ENCODE measurements at places on chromosomes 12 and 14. TPM values are rescaled to one million over a fixed set of nuclear protein-coding genes. Genes with fewer than 3 reads are reported as not detected.

- peak overlapping the region; percentile 0 for H3K27ac ChIP-seq
- H3K4me1 ChIP-seq: no peaks in the 10 kb centered on the region
- no peaks in the 10 kb centered on the region for H3K27me3 ChIP-seq
- H3K36me3 ChIP-seq: no peaks in the 10 kb centered on the region
- no peak overlapping the region for H3K4me3 ChIP-seq
These were observed 58.3 kb upstream of the NR2C1 start for GRCh38 chr12:95131589-95132340.

DNA sequence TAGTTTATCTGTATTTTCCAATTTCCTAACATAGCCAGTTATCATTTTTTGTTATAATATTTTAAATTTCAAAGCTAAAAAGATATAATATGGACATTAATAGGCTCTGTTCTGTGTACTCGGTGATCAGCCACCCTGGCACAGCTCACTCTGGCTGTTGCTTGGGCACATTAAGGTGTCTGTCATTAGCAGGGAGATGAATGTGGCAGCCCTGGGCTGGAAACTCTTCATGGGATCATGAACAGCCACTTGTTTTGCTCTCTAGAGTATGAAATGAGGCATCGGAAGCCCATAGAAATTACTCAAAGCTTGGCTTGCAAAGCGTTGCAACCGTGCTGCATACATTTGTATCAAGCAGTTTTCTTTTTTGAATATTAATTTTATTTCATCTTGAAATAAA lies 233.2 kb downstream of the DACT1 start:
- no peak overlapping the region for H3K27ac ChIP-seq
- no peak for DNase-seq
- H3K4me3 ChIP-seq: no peak overlapping the region
- no peaks in the 10 kb centered on the region for H3K27me3 ChIP-seq

GRCh38 chr14:53549956-53550355 lies 396.8 kb upstream of the DDHD1 start:
- DNase-seq: no peak
- no peak overlapping the region for H3K27ac ChIP-seq
- no peaks in the 10 kb centered on the region for H3K27me3 ChIP-seq
- H3K4me1 ChIP-seq: no peaks in the 10 kb centered on the region
- H3K4me3 ChIP-seq: no peak overlapping the region
- H3K36me3 ChIP-seq: no peaks in the 10 kb centered on the region

DNA sequence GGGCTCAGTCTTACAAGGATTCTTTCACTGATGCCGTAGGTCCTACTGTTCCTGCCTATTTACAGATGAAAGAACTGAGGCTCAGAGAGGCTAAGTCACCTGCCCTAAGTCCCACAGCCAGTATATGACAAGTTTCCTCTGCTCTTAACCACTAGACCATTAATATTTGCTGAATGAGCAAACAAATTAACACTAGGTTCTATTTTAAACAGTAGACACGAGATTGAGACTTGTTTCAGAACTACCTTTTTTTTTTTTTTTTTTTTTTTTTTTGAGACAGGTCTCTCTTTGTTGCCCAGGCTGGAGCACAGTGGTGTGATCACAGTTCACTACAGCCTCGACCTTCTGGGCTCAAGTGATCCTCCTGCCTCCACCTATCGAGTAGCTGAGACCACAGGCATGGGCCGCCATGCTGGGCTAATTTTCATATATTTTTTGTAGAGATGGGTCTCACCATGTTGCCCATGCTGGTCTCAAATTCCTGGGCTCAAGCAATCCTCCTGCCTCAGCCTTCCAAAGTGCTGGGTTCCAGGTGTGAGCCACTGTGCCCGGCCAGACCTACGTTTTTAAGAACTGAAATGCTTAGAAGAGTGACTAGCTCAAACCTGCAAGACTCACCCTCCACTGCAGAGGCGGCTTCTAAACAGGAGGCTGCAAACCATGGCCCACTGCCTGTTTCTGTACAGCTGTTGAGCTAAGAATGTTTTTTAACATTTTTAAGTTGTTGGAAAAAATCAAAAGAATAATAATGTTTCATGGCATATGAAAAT lies 12.9 kb downstream of the SYNE3 start:
- H3K4me1 ChIP-seq: peaks cover 72% of the 10 kb centered on the region
- no peak for DNase-seq
- H3K27ac ChIP-seq: no peak overlapping the region
- no peaks in the 10 kb centered on the region for H3K36me3 ChIP-seq

DNA sequence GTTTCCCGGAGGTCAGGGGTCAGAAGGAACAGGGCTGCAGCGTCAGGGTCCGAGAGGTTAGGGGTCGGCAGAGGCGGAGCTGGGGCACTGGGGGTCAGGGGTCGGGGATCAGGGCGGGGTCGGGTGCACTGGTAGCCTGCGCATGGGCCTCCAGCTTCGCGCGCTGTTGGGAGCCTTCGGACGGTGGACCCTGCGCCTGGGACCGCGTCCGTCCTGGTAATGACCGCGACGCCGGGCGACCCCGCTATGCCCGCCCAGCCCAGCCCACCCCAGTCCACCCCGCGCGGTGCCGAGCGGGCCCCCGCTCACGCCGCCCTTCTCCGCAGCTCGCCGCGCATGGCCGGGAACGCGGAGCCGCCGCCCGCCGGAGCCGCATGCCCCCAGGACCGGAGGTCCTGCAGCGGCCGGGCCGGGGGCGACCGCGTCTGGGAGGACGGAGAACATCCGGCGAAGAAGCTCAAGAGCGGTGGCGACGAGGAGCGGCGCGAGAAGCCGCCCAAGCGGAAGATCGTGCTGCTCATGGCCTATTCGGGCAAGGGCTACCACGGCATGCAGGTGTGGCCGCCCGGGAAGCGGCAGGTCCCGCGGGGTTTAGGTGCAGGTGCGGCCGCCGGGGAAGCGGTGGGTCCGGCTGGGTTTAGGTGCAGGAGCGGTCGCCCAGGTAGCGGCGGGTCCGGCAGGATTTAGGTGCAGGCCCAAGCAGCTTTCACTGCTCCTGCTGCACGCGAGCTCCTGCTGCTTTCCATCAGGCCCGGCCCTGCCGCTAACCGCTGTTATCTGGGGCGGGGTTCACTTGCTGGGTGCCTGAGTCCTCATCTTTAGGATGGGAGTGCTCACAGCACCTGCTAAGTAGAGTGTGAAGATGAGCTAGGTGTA lies 743 bp downstream of the PUS1 start:
- peak overlapping the region; percentile 95 for H3K4me3 ChIP-seq
- no peak for DNase-seq
- peaks cover 31% of the 10 kb centered on the region for H3K36me3 ChIP-seq
- H3K27me3 ChIP-seq: no peaks in the 10 kb centered on the region

DNA sequence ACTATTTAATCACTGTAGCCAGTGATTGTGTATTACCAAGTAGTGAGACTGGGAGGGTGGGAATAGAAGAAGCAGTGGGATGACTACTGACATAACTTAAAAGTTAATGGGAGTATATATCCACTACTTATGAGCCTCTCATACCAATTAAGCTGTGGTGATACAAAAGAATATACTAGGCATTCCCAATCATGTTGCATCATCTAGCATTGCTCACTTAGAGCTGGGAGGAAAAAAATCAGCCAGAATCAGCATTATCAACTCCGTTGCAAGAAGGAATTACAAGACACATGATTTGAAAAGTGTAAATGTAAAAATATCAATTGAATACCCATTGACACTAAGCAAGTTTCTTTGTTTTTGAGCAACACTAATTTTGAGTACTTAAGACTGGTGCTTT lies 745 bp upstream of the PPP1R36 start:
- no peak for DNase-seq
- no peaks in the 10 kb centered on the region for H3K36me3 ChIP-seq

GRCh38 chr12:121812320-121812871 lies 8.6 kb downstream of the SETD1B start:
- H3K4me3 ChIP-seq: peak overlapping the region; percentile 71
- H3K4me1 ChIP-seq: peaks cover 34% of the 10 kb centered on the region
- H3K36me3 ChIP-seq: no peaks in the 10 kb centered on the region

DNA sequence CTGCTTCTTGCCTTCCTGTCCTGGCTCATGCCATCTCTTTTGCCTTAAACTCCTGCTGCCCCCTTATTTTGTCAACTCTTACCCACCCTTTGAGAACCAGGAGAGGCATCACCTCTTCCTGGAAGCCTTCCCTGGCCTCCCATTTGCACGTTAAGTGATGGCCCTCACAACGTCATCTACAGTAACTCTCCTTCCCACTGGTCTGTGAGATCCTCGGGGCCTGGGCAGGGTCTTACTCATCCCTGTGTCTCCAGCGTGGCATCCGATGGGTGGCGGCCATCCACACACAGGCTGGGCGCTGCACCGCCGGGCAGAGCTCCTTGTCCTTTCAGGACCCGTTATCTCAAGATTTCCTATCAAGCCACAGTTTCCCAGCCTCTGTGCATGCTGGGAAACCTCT lies 16.8 kb upstream of the CACNA2D4 start:
- no peak for DNase-seq
- no peaks in the 10 kb centered on the region for H3K36me3 ChIP-seq
- H3K4me3 ChIP-seq: no peak overlapping the region

DNA sequence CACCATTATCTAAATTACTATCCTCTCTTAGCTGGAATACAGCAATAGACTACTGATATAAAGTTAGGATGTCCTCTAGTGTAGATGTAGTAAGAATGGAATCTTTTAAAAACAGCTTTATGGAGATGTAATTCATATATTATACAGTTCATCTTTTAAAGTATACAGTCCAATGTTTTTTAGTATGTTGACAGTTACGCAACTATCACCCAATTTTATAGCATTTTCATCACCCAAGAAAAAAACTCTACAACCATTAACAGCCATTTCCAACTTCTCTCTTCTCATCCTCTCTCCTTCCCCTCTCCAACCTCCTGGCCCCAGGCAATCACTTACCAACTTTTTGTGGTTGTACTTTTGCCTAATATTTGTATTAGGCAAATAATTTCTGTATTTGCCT lies 22.6 kb downstream of the EPYC start:
- H3K4me3 ChIP-seq: no peak overlapping the region
- H3K27me3 ChIP-seq: no peaks in the 10 kb centered on the region

DNA sequence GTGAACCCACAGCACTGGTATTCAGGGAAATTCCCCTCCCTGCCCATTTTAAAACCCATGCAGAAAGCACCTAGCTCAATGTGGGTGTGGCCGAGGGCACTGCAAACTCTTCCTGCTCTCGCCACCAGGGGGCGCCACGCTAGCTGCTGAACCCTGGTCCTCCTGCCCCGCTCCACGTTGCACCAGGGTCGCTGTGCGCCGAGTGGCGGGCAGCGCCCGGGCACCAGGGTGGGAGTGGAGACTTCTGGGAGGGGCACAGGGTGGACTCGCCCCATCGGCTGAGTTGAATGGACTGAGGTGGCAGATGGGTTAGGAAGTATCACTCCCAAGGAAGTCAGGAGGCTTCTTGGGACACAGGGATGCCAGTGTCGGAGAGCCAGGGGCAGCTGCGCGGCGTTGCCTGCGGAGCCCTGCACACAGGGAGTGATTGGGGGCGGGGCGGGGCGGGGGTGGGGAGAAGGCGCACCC lies 48.1 kb upstream of the BCL11B start:
- no peak overlapping the region for H3K27ac ChIP-seq
- no peaks in the 10 kb centered on the region for H3K36me3 ChIP-seq
- H3K4me3 ChIP-seq: no peak overlapping the region
- H3K27me3 ChIP-seq: no peaks in the 10 kb centered on the region
- H3K4me1 ChIP-seq: no peaks in the 10 kb centered on the region

GRCh38 chr14:91264151-91265150 lies 19.9 kb upstream of the GPR68 start:
- H3K36me3 ChIP-seq: no peaks in the 10 kb centered on the region
- no peak overlapping the region for H3K27ac ChIP-seq
- peaks cover 18% of the 10 kb centered on the region for H3K27me3 ChIP-seq
- no peak for DNase-seq
- peak overlapping the region; percentile 34 for H3K4me3 ChIP-seq
- H3K4me1 ChIP-seq: no peaks in the 10 kb centered on the region

- no peaks in the 10 kb centered on the region for H3K27me3 ChIP-seq
- no peak for DNase-seq
- no peak overlapping the region for H3K27ac ChIP-seq
- H3K4me3 ChIP-seq: no peak overlapping the region
- no peaks in the 10 kb centered on the region for H3K36me3 ChIP-seq
- H3K4me1 ChIP-seq: no peaks in the 10 kb centered on the region
These were observed 24.3 kb downstream of the CALM1 start for GRCh38 chr14:90421001-90421631.

GRCh38 chr12:127389923-127390322 lies 877.0 kb upstream of the TMEM132C start:
- H3K27me3 ChIP-seq: no peaks in the 10 kb centered on the region
- DNase-seq: no peak
- no peak overlapping the region for H3K4me3 ChIP-seq
- H3K27ac ChIP-seq: no peak overlapping the region
- H3K36me3 ChIP-seq: no peaks in the 10 kb centered on the region

DNA sequence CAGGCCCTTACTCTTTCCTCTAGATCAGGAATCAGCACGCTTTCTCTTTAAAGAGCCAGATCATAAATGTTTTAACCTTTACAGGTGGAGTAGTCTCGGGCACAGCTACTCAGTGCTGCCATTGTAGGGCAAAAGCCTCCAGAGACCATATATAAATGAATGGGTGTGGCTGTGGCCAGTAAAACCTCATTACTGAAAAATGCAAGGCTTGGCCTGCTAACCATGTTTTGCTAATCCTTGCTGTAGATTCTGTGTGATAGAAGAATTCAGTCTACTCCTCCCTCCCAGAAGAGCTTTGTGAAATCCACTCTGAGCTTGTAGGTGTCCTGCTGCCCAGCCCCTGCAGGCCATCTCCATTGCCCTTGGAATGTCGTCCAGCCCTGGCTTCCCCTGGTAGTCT lies 58.1 kb downstream of the HSP90AA1 start:
- H3K27me3 ChIP-seq: no peaks in the 10 kb centered on the region
- no peaks in the 10 kb centered on the region for H3K4me1 ChIP-seq
- no peak for DNase-seq
- H3K27ac ChIP-seq: no peak overlapping the region
- no peak overlapping the region for H3K4me3 ChIP-seq

DNA sequence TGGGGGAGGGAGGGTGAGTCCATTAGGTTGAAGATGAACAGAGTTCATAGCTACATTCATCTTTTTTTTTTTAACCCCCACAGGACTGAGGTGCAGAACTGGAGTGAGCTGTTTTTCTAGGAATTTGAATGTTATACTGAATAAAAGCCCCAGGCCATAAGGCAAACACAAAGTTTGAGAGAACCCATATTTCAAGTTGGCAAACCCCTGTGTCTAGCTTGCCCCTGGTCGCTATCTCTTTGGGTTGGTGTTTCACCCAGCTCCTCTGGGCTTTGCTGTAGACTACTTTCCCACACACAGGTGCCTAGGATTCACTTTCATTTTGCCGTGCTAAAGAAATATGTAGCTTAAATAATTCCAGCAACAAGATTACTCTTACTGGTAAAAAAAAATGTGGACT lies 5.2 kb upstream of the LMO3 start:
- no peak overlapping the region for H3K27ac ChIP-seq
- peaks cover 26% of the 10 kb centered on the region for H3K27me3 ChIP-seq
- peaks cover 5% of the 10 kb centered on the region for H3K4me1 ChIP-seq
- H3K36me3 ChIP-seq: no peaks in the 10 kb centered on the region

GRCh38 chr12:42446761-42447160 lies 120.8 kb downstream of the PPHLN1 start:
- H3K4me1 ChIP-seq: peaks cover 4% of the 10 kb centered on the region
- no peak overlapping the region for H3K4me3 ChIP-seq
- no peak for DNase-seq

- peaks cover 11% of the 10 kb centered on the region for H3K4me1 ChIP-seq
- DNase-seq: no peak
- H3K36me3 ChIP-seq: no peaks in the 10 kb centered on the region
- no peak overlapping the region for H3K4me3 ChIP-seq
- no peak overlapping the region for H3K27ac ChIP-seq
These were observed 172.0 kb downstream of the CHST11 start for GRCh38 chr12:104628831-104629135.

Gene KRT83
- total RNA-seq: not detected

Gene TOMM20L
- not detected for total RNA-seq

Gene LRP1
- 53.5 TPM for total RNA-seq

Gene HSPA2
- 69.6 TPM for total RNA-seq

Gene CDK4
- total RNA-seq: 53.8 TPM

Gene RPGRIP1
- not detected for total RNA-seq

Gene NRXN3
- not detected for total RNA-seq

Gene NDUFA9
- total RNA-seq: 66.7 TPM

Gene BCL7A
- 11.9 TPM for total RNA-seq

Gene SERPINA1
- 135 TPM for total RNA-seq

All from gastrocnemius medialis (tissue), 4 donors.